ENCODE measurements at places on chromosomes 2 and 18. TPM values are rescaled to one million over a fixed set of nuclear protein-coding genes. Genes with fewer than 3 reads are reported as not detected.

KRCC1 gene
- polyA plus RNA-seq = 10.8 TPM

CCDC74A gene
- polyA plus RNA-seq = not detected

RBKS gene
- 3.9 TPM for polyA plus RNA-seq

NFE2L2 gene
- 38.7 TPM for polyA plus RNA-seq

CFC1 gene
- not detected for polyA plus RNA-seq

KCNF1 gene
- not detected for polyA plus RNA-seq

ITPRIPL1 gene
- polyA plus RNA-seq = 0.50 TPM

TRIM43 gene
- polyA plus RNA-seq = not detected

LOXL3 gene
- polyA plus RNA-seq = 29.0 TPM

FZD7 gene
- 0.05 TPM for polyA plus RNA-seq

RNF144A gene
- polyA plus RNA-seq = 0.30 TPM

CCDC178 gene
- polyA plus RNA-seq = not detected

NCK2 gene
- polyA plus RNA-seq = 2.5 TPM

DNER gene
- polyA plus RNA-seq = 0.12 TPM

LIMS4 gene
- 5.1 TPM for polyA plus RNA-seq

KATNAL2 gene
- 0.36 TPM for polyA plus RNA-seq

OSR1 gene
- polyA plus RNA-seq = not detected

EFR3B gene
- not detected for polyA plus RNA-seq

BBS5 gene
- 0.22 TPM for polyA plus RNA-seq

MBD1 gene
- polyA plus RNA-seq = 17.4 TPM

ZNF396 gene
- polyA plus RNA-seq = 1.9 TPM

RTP5 gene
- polyA plus RNA-seq = 0.03 TPM

TEX44 gene
- not detected for polyA plus RNA-seq

FBXO36 gene
- 0.72 TPM for polyA plus RNA-seq

GKN2 gene
- polyA plus RNA-seq = not detected

ASXL3 gene
- polyA plus RNA-seq = not detected

SPATA3 gene
- polyA plus RNA-seq = not detected

OXER1 gene
- 5.7 TPM for polyA plus RNA-seq

FRZB gene
- not detected for polyA plus RNA-seq

PTPRN gene
- polyA plus RNA-seq = not detected

APCDD1 gene
- 1.2 TPM for polyA plus RNA-seq

DPP4 gene
- polyA plus RNA-seq = not detected

MAPRE3 gene
- polyA plus RNA-seq = 3.5 TPM

TTC31 gene
- 21.3 TPM for polyA plus RNA-seq

RAB6C gene
- not detected for polyA plus RNA-seq

FIGLA gene
- not detected for polyA plus RNA-seq

FBXO41 gene
- 0.29 TPM for polyA plus RNA-seq

ASB18 gene
- polyA plus RNA-seq = not detected

HOXD13 gene
- not detected for polyA plus RNA-seq
